ENCODE measurements at places on chromosomes 2 and 18.
A peak's percentile ranks its signal among the peaks of the same experiment; 100 is the strongest.

DNA sequence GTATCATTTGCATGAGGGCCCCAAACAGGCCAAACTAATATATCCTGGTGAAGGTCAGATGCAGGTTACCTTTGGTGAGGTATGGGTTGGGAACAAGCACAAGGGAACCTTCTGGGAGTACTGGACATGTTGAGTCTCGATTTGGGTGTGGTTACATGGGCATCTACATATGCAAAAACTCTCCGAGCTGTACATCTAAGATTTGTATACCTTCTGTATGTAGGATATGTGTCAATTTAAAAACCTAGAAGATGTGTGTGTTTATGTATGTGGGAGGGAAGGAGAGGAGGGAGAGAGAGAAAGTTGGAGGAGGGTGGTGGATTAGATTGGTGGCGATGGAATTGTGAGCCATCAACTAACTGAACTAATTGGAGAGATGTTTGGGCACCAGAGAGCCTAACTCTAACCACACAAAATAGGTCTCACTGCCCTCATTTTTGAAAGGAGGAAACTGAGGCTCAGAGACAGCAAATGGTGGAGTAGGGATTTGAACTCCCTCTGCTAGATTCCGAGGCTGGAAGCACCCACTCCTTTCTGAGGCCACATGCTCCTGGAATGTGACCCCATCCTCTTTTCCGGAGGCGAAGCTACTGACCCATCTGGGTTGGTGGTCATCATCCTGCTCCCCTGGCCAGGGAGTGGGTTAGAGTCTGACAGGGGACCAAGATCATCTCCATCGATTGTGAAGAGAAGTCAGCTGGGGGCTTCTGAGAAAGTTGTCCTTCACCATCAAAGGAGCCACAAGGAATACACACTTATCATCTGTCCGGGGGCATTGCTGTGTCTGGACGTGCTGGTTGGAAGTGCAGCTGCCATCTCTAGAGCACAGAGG lies 107.3 kb upstream of the MYCN start:
- no peak overlapping the region for H3K4me3 ChIP-seq
- H3K27me3 ChIP-seq = no peaks in the 10 kb centered on the region
- no peaks in the 10 kb centered on the region for H3K36me3 ChIP-seq
- no peak overlapping the region for H3K27ac ChIP-seq
- no peak for DNase-seq

- no peak overlapping the region for H3K4me3 ChIP-seq
- H3K27me3 ChIP-seq = no peaks in the 10 kb centered on the region
- no peaks in the 10 kb centered on the region for H3K4me1 ChIP-seq
- no peak overlapping the region for H3K27ac ChIP-seq
Measured at GRCh38 chr18:58580078-58580477, 48.8 kb downstream of the ALPK2 start.

GRCh38 chr18:58539659-58540380 lies 89.1 kb downstream of the ALPK2 start:
- no peak overlapping the region for H3K27ac ChIP-seq
- H3K4me1 ChIP-seq = peaks cover 13% of the 10 kb centered on the region
- no peaks in the 10 kb centered on the region for H3K36me3 ChIP-seq
- H3K27me3 ChIP-seq = no peaks in the 10 kb centered on the region
- H3K4me3 ChIP-seq = no peak overlapping the region

DNA sequence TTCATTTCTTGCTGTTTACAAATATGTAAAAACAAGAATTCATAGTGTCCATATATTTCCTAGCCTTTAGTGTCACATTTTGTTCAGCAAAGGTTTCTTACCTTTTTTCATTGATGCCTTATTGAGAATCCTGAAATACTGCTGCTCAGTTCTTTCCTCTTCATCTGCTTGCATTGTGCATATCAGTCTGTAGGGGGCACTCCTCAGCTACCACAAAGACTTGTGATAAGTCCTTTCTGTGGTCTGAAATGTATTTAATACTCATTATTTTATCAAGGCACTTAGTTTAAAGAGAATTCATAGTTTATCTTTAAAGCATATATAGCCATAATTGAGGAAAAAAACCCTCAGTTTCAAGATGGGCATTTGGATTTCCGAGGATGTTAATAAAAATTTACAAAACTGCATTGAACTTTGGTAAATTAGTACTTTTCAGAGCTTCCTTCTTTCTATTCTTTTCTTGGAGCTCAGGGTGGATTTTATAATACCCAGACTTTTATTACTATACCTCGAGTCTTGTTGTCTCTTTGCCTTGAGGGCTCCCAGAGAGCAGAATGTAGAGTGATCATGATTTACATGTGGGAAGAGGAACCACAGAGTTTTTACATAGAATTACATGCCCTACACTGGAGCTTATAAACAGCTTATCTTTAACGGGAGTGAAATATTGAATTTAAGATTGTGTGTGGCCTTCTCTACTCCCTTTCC lies 570.1 kb downstream of the PLCL1 start:
- H3K4me3 ChIP-seq = no peak overlapping the region
- no peak overlapping the region for H3K27ac ChIP-seq
- no peaks in the 10 kb centered on the region for H3K36me3 ChIP-seq
- no peak for DNase-seq

DNA sequence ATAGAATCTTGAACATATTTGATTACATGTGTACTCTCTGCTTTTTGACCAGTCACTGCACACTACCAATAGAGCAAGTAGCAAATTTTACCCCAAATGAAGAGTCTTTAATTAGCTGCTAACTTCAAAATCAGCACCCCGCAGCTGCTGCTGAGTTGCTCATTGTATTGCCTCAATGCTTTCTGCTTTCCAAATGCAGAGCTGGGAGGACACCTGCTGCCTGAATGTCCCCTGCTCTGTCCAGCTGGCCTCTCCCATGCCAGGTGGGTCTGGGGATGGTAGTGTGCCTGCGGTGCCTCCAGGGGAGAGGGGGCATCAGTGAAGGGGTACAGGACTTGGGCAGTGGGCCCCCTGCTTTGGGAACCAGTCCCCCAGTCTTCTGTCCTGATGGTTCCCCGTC lies 184.8 kb downstream of the PRKCE start:
- no peaks in the 10 kb centered on the region for H3K4me1 ChIP-seq
- no peak overlapping the region for H3K4me3 ChIP-seq
- H3K27me3 ChIP-seq = no peaks in the 10 kb centered on the region

DNA sequence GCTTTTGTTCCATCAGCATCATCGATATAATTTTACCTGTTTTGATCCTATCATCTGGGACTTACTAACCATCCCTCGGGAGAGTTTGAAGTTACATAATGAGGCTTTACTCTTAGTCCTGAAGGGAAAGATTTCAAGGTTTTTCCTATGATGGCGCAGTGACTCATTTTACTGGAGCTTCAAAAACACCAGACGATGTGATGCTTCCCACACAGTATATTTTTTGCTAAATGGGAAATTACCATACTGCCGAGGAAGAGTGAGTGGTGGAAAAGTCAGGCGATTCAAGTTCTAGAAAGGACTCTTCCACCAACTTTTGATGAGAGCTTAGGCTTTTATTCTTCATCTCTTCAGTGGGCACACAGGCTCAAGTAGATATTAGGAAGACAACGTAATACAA lies 44.6 kb upstream of the GCG start:
- peaks cover 4% of the 10 kb centered on the region for H3K27me3 ChIP-seq
- no peak overlapping the region for H3K4me3 ChIP-seq
- H3K4me1 ChIP-seq = no peaks in the 10 kb centered on the region
- H3K27ac ChIP-seq = no peak overlapping the region
- no peak for DNase-seq
- H3K36me3 ChIP-seq = no peaks in the 10 kb centered on the region

DNA sequence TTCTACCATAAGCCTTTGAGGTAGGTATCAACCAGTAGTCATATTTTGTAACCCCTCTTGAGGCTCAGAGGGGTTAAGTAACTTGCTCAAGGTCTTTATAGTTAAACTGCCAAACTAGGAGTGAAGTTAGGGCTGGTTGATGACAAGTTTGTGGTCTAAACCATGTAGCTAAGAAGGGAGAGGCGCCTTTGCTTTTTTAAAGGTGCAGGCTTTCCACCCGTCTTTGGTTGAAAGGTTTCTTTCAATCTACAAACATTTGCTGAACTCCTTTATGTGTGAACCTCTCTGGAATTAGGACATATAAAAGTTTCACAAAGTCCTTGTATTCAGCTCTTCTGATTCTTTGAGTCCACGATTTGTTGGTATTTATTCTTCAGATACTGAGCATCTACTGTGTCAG lies 2.4 kb upstream of the MTA3 start:
- no peaks in the 10 kb centered on the region for H3K36me3 ChIP-seq
- no peak for DNase-seq
- no peaks in the 10 kb centered on the region for H3K27me3 ChIP-seq
- H3K27ac ChIP-seq = no peak overlapping the region
- peaks cover 6% of the 10 kb centered on the region for H3K4me1 ChIP-seq
- H3K4me3 ChIP-seq = no peak overlapping the region

- no peaks in the 10 kb centered on the region for H3K27me3 ChIP-seq
- no peaks in the 10 kb centered on the region for H3K4me1 ChIP-seq
- peaks cover 71% of the 10 kb centered on the region for H3K36me3 ChIP-seq
- no peak overlapping the region for H3K27ac ChIP-seq
Measured at GRCh38 chr2:106124905-106125549, 69.1 kb downstream of the UXS1 start.

DNA sequence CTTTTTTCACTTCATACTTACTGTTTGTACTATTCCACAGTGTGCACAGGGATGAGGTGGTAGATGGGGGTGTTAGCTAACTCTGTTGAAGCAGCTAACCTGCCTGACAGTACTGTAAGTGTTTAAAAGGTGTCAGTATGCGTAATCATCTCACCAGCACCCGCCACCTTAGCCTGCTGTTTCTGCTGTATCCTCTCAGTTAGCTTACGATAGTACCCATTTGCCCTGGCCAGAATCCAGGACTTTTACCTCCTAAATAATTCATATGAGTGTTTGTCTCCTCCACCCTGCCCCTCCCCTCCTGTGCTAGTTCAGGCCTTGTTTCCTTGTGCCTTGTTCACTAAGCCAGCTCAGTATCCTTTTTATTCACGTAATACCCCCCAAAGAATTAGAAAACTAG lies 34.2 kb downstream of the TRAPPC12 start:
- no peaks in the 10 kb centered on the region for H3K4me1 ChIP-seq
- no peak for DNase-seq
- no peak overlapping the region for H3K27ac ChIP-seq
- peaks cover 12% of the 10 kb centered on the region for H3K36me3 ChIP-seq
- H3K4me3 ChIP-seq = no peak overlapping the region

GRCh38 chr18:27483276-27483675 lies 298.2 kb upstream of the CHST9 start:
- DNase-seq = no peak
- H3K27ac ChIP-seq = no peak overlapping the region
- no peaks in the 10 kb centered on the region for H3K27me3 ChIP-seq
- H3K4me1 ChIP-seq = no peaks in the 10 kb centered on the region
- no peaks in the 10 kb centered on the region for H3K36me3 ChIP-seq
- no peak overlapping the region for H3K4me3 ChIP-seq

DNA sequence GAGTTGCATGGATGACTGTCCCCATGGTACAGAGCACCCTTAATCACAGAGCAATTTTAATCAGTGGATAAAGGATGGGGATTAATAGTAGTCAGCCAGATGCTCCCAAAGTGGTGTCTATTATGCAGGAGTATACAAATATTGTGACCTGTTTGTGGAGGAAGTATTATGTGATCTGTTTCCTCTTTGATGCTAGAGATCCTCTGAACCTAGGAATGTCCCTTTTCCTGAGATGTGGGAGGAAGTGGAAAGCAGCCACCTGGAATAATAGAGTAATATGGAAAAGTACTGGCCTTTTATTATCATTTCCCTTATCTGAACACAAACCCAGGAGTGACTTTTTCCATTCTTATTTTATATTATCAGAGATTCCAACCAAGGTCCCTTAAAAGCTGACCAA lies 94.2 kb upstream of the EFEMP1 start:
- no peaks in the 10 kb centered on the region for H3K36me3 ChIP-seq
- H3K4me1 ChIP-seq = no peaks in the 10 kb centered on the region
- H3K4me3 ChIP-seq = no peak overlapping the region
- no peaks in the 10 kb centered on the region for H3K27me3 ChIP-seq
- DNase-seq = no peak

GRCh38 chr2:162258686-162259085 lies 15.4 kb upstream of the FAP start:
- no peaks in the 10 kb centered on the region for H3K36me3 ChIP-seq
- no peak overlapping the region for H3K4me3 ChIP-seq
- H3K4me1 ChIP-seq = peaks cover 4% of the 10 kb centered on the region
- no peaks in the 10 kb centered on the region for H3K27me3 ChIP-seq
- DNase-seq = no peak

GRCh38 chr2:64797881-64798575 lies 144.3 kb upstream of the SERTAD2 start:
- no peaks in the 10 kb centered on the region for H3K4me1 ChIP-seq
- no peaks in the 10 kb centered on the region for H3K27me3 ChIP-seq
- no peak for DNase-seq
- H3K4me3 ChIP-seq = no peak overlapping the region

DNA sequence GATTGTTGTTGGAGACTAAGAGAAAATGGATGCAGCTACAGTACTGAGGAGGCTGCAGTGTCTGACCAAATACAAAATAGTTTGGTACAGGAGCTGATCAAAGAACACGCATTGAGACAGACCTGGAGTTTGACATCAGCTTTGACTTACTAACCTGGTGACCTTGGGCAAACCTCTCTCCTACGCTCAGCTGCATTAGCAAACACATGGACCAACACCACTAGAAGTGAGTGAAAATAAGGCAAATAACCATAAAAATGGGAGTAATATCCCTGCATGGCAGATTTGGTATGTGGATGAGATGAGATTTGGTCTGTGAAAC lies 126.5 kb downstream of the LPIN1 start:
- H3K27me3 ChIP-seq = no peaks in the 10 kb centered on the region
- H3K36me3 ChIP-seq = no peaks in the 10 kb centered on the region
- H3K27ac ChIP-seq = no peak overlapping the region
- H3K4me3 ChIP-seq = no peak overlapping the region
- no peak for DNase-seq

GRCh38 chr2:197254776-197255530 lies 55.6 kb downstream of the ANKRD44 start:
- DNase-seq = no peak
- peak overlapping the region; percentile 83 for H3K27ac ChIP-seq
- no peaks in the 10 kb centered on the region for H3K36me3 ChIP-seq
- H3K4me1 ChIP-seq = peaks cover 48% of the 10 kb centered on the region
- peak overlapping the region; percentile 6 for H3K4me3 ChIP-seq

- no peak overlapping the region for H3K27ac ChIP-seq
- no peaks in the 10 kb centered on the region for H3K4me1 ChIP-seq
- H3K27me3 ChIP-seq = no peaks in the 10 kb centered on the region
- no peaks in the 10 kb centered on the region for H3K36me3 ChIP-seq
Measured at GRCh38 chr18:43222501-43222900, 54.8 kb downstream of the SYT4 start.
